ENCODE measurements at places on chromosomes 5 and 9. TPM values are rescaled to one million over a fixed set of nuclear protein-coding genes. Genes with fewer than 3 reads are reported as not detected.

- DNase-seq = peak; percentile 84
Measured at GRCh38 chr5:181241393-181241975, 2.2 kb downstream of the RACK1 start.

DNA sequence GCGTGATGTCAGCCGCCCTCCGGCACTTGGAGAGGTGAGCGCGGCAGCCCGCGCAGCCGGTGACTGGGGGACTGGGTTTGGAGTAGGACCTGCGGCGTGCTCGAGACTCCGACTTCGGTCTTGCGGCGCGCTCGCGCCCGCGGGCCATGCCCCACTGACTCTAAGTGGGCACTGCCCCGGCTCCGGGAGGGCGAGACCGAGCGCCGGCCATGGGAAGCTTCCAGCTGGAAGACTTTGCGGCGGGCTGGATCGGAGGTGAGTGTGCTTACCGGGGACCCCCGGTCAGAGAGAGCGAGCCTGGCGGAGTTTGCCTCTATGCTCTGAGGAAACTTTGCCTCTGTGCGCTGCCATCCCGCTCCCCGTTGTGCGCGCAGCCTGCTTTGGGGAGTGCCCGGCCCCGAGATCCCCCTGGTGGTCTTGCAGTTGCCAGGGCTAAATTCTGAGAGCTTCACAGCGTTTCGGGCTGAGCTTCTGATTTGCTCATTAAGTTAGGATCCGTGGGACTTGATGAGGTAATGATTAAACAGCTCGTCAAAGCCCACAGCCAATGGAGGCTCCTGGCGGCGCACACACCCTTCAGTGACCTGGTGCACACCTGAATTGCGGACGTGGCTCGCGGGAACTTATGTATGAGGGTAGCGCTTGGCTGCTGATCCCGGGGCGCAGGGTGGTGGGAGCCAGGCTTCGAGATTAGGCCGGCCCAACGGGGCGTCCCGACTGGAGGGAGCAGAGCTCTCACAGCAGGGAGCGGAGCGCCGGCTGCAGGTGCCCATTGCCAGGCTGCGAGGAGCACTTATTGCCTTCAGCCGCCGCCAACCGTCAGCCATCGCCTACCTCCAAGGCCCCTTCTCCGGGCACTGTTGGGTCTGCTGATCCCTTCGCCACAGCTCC lies at the start of gene SLC25A48:
Gene SLC25A48 (plus strand): TSS at position 25 of the 891 bp plus-strand sequence. CDS start 185 bp downstream, at position 210.
- peak; percentile 36 for DNase-seq

GRCh38 chr5:112958093-112959088 lies 18.2 kb upstream of the DCP2 start:
- DNase-seq = peak; percentile 47

- DNase-seq = no peak
Measured at GRCh38 chr9:90847971-90848370, 46.4 kb downstream of the SYK start.

DNA sequence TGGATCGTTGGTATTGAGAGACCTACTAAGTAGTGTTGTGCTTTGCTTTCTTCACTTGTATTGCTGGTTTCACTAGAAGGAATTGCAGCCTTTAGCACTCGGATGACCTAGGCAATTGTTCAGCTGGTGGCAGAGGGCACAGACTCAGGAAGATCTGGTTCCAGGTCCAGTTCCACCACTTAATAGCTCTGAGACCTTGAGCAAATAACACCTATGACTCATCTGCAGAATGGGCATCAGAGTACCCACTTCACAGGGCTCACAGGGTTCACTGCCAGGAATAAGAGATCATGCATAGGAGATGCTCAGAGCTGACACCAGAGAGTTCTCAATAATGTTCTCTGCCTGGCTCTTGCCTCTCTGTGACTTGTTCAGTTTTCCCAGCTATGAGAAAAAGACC lies 133.6 kb downstream of the SIL1 start:
- DNase-seq = no peak

- no peak for DNase-seq
Measured at GRCh38 chr5:14445576-14446290, 135.9 kb upstream of the OTULINL start.

GRCh38 chr5:21613971-21614488 lies 1239.1 kb downstream of the CDH12 start:
- DNase-seq = no peak

GRCh38 chr5:173923218-173924095 lies 35.3 kb downstream of the CPEB4 start:
- DNase-seq = no peak

- no peak for DNase-seq
Measured at GRCh38 chr9:134837529-134837928, 43.1 kb upstream of the FCN2 start.

DNA sequence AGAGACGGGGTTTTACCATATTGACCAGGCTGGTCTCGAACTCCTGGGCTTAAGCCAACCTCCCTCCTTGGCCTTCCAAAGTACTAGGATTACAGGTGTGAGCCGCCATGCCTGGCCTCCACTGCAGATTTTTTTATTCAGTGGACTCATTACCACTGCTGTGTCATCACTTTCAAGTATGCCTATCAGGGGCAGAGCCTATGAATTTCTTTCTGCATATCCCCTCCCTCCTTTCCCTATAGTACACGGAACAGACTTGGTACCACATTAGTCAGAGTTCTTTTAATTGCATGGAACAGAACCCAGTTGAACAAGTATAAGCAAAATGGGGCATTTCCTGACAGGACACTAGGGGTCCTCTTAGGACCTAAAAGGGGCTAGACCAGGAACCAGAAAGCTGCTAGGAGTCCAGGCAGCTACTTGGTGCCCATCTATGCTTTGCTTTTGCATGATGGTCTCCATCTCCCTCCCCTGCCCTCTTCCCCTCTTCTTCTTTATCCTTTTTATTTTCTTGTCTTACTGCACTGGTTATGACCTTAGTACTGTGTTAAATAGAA lies 5.8 kb downstream of the BSPRY start:
- no peak for DNase-seq

DNA sequence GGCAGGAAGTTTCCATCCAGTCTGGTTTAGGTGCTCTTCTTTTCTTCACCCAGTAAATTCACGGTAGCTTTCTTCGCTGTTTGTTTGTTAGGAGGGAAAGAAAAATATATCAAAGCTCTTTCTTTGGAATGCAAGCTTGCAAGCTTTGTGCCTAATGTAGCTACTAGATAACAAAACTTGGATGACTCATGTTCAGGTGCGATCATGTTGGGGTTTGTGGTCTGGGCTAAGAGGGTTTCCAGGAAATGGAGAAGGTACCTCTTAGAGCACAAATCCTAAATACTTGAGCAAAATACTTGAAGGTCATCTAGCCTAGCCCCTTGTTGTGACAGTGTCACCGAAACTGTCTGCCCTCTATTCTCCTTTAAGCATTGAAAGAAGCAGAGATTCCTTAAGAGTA lies 17.7 kb downstream of the SRP19 start:
- DNase-seq = peak; percentile 80

DNA sequence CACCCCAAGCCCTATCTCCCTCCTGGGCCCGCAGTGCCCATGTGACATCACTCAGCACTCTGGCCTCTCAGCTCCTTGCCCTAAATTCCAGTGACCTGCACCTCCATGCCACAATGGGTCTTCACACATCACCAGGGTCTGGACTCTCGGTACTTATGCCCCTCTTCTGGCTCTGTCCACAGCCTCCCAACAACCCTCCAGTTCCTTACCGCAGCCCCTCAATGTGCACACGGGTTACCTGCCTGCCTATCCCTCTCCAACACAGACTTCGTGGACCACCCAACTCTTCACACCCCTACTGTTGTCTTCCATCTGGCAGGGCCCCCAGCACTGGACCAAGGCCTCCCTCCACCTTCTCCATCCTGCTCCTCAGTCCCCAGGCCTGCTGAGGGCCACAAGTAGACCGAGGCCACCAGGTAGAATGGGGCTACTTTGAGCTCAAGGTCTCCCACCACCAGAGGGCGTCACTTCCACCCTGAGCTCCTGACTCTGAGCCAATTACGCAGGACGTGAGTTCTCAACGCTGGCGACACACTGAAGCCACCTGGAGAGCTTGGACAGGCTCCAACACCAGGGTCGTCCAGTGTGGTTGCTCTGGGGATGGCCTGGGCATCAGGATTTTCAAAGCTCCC lies 172.1 kb downstream of the GABBR2 start:
- DNase-seq = peak; percentile 61

GRCh38 chr5:77864997-77865396 lies 88.9 kb upstream of the TBCA start:
- DNase-seq = no peak

DNA sequence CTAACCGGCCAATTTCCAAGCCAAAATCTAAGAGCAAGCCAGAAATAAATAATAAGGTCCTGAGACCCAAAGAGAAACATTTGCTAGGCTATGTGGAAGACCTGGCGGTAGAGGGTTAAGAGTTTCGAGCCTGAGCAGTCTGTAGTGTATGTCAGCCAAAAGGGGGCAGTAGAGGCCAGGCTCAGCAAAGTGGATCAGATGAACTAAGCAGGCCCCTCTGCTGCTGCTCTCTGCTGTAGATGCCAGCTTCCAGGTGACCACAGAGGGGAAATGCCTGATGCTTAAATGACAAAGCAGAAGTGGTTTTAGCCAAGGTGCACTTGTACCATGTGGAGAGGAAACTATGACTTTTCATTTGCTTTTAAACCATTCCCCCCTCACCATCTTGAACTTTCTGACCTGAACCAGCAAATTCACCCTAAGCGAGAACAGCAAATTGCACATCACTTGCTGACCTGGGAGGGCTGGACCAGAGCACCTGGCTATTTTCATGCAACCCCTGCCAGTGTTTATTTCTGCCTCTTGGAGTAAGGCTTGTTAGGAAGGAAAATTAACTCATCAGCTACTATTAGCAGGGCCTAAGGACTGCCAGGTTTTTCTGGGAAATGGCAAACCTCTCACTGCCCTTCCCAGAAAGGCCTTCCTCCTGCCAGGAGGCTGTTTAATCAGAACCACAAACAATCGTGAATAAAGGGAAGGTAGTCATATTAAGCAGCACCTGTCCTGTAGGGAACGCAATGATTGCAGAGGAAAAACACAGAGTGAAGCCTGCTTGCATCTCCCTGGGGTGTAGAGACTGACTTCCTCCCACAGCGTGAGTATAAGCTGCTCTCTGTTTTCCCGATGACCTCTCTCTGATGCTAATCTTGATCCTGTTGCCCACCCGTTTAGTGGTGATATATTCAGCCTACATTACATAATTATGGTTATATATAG lies 818.2 kb downstream of the TLR4 start:
- DNase-seq = peak; percentile 28

DNA sequence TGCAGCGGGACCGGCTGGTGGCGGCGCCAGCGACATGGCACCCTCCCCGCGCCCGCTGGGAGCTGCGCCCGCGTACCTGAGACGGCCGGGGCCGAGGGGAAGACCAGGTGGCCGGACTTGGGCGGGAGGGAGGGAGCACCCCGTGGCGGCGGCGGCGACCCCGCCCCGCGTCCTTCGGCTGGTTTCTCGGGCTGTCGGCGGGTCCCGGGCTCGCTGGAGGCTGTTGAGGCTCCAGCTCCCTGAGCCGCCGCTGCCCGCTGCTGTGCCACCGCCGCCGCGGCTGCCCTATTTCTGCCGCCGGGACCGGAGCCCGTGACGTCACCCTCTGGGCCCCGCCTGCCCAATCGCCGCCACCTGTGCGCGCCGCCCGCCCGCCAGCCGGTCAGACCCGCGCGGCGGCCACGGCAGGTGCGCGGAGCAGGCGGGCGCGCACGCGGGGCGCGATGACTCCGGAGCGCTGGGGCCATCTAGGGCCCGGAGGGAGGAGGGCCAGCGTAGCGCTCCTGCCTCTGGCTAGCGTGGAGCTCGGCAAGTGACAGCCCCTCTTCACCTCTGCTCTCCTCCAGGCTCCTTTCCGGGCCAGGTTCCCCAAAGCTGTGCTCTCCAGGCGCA lies at the start of gene FSTL4:
Gene FSTL4 (minus strand): TSS at position 293 of the 612 bp plus-strand sequence.
- peak; percentile 27 for DNase-seq

GRCh38 chr9:113154471-113154870 lies 3.7 kb downstream of the SLC31A2 start:
- no peak for DNase-seq

DNA sequence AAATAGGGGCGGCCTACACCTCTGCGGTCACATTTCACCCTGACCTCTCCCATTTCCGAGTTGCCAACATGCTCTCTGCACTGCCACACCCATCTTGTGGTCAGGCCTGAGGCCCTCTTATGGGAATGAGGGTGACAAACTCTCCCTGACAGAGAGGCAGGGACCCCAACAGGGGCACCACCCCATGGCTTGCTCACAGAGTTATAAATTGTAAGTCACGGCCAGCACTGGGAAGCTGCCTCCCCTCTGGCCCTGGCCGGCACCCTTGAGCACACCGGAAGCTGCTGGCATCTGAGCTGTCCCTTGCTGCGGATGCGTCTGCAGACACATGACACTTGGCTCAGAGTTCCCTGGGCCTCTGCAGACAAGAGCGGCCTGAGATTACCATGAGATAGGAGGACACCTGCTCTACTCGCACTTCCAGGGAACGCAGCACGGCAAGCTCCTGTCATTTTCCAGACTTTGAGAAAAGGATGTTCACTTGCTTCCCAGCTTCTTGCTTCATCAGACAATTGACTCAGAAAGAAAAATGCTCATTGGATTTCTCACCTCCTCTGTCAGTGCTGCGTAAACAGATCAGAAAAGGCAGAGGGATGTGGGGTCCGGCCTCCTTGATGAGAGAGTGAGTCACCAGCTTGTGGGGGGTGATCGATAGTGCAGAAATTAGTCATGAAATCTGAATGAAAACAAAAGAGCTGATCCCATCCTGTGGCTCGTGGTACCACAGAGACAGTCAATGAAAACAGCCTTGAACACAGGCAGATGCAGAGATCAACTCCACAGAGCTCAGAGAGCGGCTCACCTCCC lies 269.8 kb downstream of the SYK start:
- peak; percentile 85 for DNase-seq

The EIF4E1B gene
- total RNA-seq = not detected

The NIM1K gene
- 0.54 TPM for total RNA-seq

The ZSWIM6 gene
- 4.3 TPM for total RNA-seq

The CDKN2A gene
- total RNA-seq = 0.89 TPM

The LCN12 gene
- 1.1 TPM for total RNA-seq

The PCDHGB5 gene
- total RNA-seq = not detected

The IRX2 gene
- total RNA-seq = not detected
